ENCODE measurements at places on chromosomes 4 and X. TPM values are rescaled to one million over a fixed set of nuclear protein-coding genes. Genes with fewer than 3 reads are reported as not detected.

GRCh38 chr4:39341075-39341725 is 25.0 kb downstream of the RFC1 start:
- no peak for DNase-seq
- H3K4me3 ChIP-seq, result no peak overlapping the region
- H3K27ac ChIP-seq, result no peak overlapping the region
- H3K27me3 ChIP-seq, result no peaks in the 10 kb centered on the region

- H3K4me1 ChIP-seq, result peaks cover 26% of the 10 kb centered on the region
- no peaks in the 10 kb centered on the region for H3K36me3 ChIP-seq
- no peak overlapping the region for H3K4me3 ChIP-seq
- no peak overlapping the region for H3K27ac ChIP-seq
- no peak for DNase-seq
- no peaks in the 10 kb centered on the region for H3K27me3 ChIP-seq
Measured at GRCh38 chr4:124939908-124940307, 227.4 kb upstream of the ANKRD50 start.

- peak overlapping the region; percentile 68 for H3K27ac ChIP-seq
- no peak for DNase-seq
- no peaks in the 10 kb centered on the region for H3K36me3 ChIP-seq
- H3K4me3 ChIP-seq, result peak overlapping the region; percentile 65
Measured at GRCh38 chr4:174521800-174522182, 497 bp downstream of the HPGD start.

GRCh38 chrX:11341274-11342201 is 48.3 kb downstream of the AMELX start:
- H3K4me3 ChIP-seq, result no peak overlapping the region
- H3K36me3 ChIP-seq, result no peaks in the 10 kb centered on the region
- no peaks in the 10 kb centered on the region for H3K27me3 ChIP-seq
- H3K4me1 ChIP-seq, result no peaks in the 10 kb centered on the region

DNA sequence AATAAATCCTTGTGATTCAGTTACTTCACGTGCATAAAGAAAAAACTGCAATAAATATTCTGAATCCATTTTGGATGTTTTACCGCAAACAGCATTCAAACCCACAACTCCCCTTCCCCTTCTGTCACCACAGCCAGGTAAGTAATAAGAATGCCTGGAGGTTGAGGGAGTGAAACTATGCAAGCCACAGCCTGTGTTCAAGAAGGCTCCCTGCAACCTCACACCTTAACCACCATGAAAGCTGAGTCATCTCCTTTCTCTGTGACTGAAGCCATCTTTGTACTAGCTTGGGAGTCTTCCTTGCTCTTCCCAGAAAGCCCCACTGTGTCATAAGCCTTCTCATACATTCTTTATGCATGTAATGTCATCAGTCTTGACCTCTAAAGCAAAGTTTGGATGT is 297.0 kb upstream of the PUDP start:
- H3K27ac ChIP-seq, result no peak overlapping the region
- no peak overlapping the region for H3K4me3 ChIP-seq
- H3K36me3 ChIP-seq, result no peaks in the 10 kb centered on the region
- DNase-seq, result no peak
- H3K4me1 ChIP-seq, result no peaks in the 10 kb centered on the region
- H3K27me3 ChIP-seq, result no peaks in the 10 kb centered on the region

DNA sequence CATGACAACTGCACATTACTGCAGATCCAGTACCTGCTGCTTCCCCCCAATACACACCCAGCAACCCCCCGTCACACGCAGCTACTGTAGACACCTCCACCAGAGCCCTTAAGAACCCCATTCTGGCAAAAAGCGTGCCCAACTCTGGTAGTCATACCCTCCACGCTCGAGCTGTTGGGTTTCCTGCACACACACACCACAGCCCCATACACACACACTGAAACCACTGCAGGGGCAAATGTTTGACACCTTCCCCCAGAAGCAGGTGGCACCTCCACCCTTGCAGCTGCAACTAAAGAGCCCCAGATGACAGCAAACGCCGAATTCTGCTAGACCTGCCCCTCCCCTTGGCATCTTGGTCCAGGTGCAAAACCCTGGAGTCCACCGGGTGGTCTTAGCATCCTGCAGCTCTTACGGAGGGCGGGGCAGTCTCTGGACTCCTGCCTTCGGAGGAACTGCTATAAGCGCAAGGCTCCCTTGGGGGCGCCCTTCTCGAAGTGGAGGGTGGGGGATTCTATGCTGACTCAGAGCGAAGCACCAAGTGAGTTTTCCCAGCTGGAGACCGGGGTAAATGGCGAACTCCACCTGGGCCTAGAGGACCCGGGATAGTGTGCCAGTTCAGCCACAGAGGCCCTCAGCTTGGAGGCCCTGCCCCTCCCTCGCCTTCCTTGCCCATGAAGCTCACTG is 1.5 kb downstream of the FRMPD3 start:
- no peak for DNase-seq
- H3K4me1 ChIP-seq, result peaks cover 21% of the 10 kb centered on the region
- no peaks in the 10 kb centered on the region for H3K36me3 ChIP-seq
- no peak overlapping the region for H3K27ac ChIP-seq

DNA sequence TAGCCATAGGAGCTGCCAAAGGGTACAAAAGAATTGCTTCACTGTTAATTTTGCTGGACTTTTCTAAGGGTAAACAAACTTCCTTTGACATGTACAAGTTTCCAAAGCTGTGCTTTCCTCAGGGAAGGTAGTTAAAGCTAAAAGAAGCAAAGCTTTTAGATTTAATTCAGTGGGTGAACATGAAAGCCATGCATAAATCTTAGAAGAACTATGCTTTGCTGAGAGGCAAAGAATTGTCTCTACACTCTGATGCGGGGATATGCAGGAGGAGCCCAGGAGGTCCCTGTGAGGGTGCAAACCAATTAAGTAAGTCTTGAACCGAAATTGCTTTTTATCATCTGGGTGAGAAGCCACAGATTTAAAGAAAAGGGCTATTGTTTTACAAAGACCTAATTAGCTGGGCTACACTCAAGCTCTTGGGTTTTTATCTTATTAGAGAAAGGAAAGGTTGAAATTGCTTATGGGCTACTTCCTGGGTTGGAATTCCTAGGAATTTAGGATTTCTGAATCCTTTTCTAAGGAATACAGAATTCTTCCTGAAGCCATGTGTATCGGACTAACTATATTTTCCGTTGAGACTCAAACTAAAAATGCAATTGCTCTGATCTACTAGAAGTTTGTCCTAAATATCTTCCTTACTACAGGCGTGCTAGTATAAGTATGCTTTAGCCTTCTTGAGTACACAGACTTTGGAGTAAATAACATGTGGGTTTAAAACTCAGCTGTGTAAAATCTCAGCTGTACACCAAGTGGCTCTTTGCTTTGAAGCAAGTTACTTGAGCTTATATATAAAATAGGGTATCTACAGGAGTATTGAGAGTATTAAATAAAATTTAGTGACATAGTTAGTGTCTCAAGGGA is 188.4 kb upstream of the ANK2 start:
- no peaks in the 10 kb centered on the region for H3K36me3 ChIP-seq
- peaks cover 31% of the 10 kb centered on the region for H3K4me1 ChIP-seq
- no peak overlapping the region for H3K4me3 ChIP-seq

- no peaks in the 10 kb centered on the region for H3K36me3 ChIP-seq
- H3K27me3 ChIP-seq, result peaks cover 55% of the 10 kb centered on the region
- H3K4me3 ChIP-seq, result peak overlapping the region; percentile 52
- no peak for DNase-seq
- H3K27ac ChIP-seq, result no peak overlapping the region
Measured at GRCh38 chr4:5887011-5887360, 5.9 kb downstream of the CRMP1 start.

DNA sequence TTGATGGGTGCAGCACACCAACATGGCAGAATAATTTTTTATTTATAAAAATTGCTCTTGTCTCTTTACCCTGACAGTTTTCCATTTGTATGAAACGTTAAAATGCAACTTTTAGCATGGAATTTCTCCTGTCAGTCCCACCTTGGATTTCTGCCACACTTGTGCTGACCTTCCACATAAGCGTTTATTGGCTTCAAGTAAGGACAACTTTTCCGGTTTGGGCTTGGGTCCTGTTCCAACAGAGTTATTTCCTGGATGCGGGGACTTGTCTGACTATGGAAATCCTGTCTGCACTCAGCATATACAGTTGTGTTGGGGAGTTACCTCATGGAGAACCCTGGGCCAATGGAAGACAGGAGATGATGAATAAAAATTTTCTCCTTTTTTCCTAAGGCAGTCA is 294.7 kb downstream of the NAF1 start:
- no peaks in the 10 kb centered on the region for H3K36me3 ChIP-seq
- no peaks in the 10 kb centered on the region for H3K27me3 ChIP-seq
- no peak overlapping the region for H3K27ac ChIP-seq
- no peak overlapping the region for H3K4me3 ChIP-seq
- H3K4me1 ChIP-seq, result no peaks in the 10 kb centered on the region
- no peak for DNase-seq

- no peak overlapping the region for H3K4me3 ChIP-seq
- peaks cover 31% of the 10 kb centered on the region for H3K4me1 ChIP-seq
- H3K36me3 ChIP-seq, result no peaks in the 10 kb centered on the region
- peak; percentile 55 for DNase-seq
- no peaks in the 10 kb centered on the region for H3K27me3 ChIP-seq
Measured at GRCh38 chr4:48746608-48747362, 33.3 kb downstream of the FRYL start.

GRCh38 chrX:49656533-49656932 is 39.3 kb downstream of the PAGE1 start:
- H3K4me3 ChIP-seq, result no peak overlapping the region
- no peaks in the 10 kb centered on the region for H3K36me3 ChIP-seq
- H3K27me3 ChIP-seq, result no peaks in the 10 kb centered on the region
- no peak overlapping the region for H3K27ac ChIP-seq

GRCh38 chr4:74659576-74660411 is 134.5 kb downstream of the BTC start:
- no peaks in the 10 kb centered on the region for H3K36me3 ChIP-seq
- no peak for DNase-seq
- H3K4me3 ChIP-seq, result no peak overlapping the region
- no peaks in the 10 kb centered on the region for H3K27me3 ChIP-seq
- H3K4me1 ChIP-seq, result peaks cover 14% of the 10 kb centered on the region
- H3K27ac ChIP-seq, result no peak overlapping the region

DNA sequence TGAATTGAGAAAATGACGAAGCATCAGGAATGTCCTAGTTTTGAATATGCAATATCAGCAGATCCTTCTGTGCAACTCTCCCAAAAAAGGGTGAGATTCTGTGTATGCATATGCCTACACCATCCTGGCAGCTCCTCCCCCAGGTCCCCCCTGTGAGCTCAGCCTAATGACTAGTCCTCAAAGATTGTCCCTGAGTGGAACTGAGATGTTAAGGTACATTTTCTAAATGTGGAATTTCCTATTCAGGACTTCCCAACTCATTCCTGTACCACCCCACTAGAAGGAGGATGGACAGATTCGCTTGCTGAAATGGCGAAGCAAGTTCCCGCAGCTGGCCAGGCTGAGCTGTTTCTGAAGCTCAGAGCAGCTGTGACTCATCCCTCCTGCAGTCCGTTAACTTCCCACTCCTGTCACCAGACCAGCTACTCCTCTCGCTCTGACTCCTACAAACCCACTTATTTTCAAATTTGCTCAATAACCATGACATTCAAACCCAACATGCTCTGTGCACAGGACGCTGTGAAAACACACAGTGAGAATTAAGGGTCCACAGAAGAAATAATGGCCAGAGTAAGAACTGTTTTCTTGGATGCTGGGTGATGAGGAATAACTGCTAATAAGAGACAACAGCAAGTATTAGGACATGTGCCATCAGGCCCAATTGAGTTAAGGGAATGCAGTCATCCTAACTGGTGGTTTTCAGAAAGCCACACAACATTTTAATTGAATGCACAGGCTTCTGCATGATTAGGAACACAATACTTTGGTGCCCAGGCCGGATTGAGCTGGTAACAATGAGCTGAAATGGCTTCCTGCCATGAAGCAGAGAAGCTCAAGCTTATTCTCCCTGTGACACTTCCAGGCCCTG is 40.0 kb upstream of the IRF2 start:
- H3K36me3 ChIP-seq, result no peaks in the 10 kb centered on the region
- peak; percentile 93 for DNase-seq
- peaks cover 16% of the 10 kb centered on the region for H3K4me1 ChIP-seq
- peak overlapping the region; percentile 66 for H3K27ac ChIP-seq

DNA sequence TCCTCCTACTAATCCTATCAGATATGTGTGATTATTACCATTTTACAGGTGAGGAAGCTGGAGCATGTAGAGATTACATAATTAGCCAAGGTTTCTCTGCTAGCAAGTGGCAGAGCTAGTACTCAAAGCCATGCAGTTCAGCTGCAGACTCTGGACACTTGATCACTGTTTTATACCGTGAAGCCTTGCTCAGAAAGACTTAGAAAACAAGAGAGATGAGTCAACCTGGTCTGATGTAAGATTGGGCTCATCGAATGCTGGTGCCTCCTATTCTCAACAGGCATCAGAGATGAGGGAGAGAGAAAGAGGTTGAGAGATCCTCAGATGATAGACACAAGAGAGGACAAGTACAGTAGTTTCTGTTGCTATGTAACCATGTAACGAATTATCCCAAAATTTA is 19.0 kb upstream of the PDE5A start:
- H3K4me1 ChIP-seq, result peaks cover 32% of the 10 kb centered on the region
- no peak overlapping the region for H3K4me3 ChIP-seq

- no peaks in the 10 kb centered on the region for H3K4me1 ChIP-seq
- H3K27me3 ChIP-seq, result no peaks in the 10 kb centered on the region
- H3K36me3 ChIP-seq, result no peaks in the 10 kb centered on the region
- H3K4me3 ChIP-seq, result no peak overlapping the region
- no peak overlapping the region for H3K27ac ChIP-seq
Measured at GRCh38 chr4:176593943-176594342, 198.8 kb downstream of the VEGFC start.

- no peaks in the 10 kb centered on the region for H3K27me3 ChIP-seq
- DNase-seq, result peak; percentile 39
- no peak overlapping the region for H3K4me3 ChIP-seq
- H3K36me3 ChIP-seq, result no peaks in the 10 kb centered on the region
- peaks cover 94% of the 10 kb centered on the region for H3K4me1 ChIP-seq
- H3K27ac ChIP-seq, result peak overlapping the region; percentile 86
Measured at GRCh38 chr4:87038837-87039615, 104.2 kb downstream of the AFF1 start.

- H3K27me3 ChIP-seq, result no peaks in the 10 kb centered on the region
- peaks cover 7% of the 10 kb centered on the region for H3K36me3 ChIP-seq
- no peak overlapping the region for H3K27ac ChIP-seq
- H3K4me1 ChIP-seq, result no peaks in the 10 kb centered on the region
Measured at GRCh38 chrX:45743081-45743533, 542.4 kb upstream of the DIPK2B start.

Gene MAGEC2
- not detected for total RNA-seq

Gene CXCL3
- total RNA-seq, result 2.2 TPM

Gene ZNF711
- 0.83 TPM for total RNA-seq

Gene C1GALT1C1
- total RNA-seq, result 21.4 TPM

Gene NXF2B
- 0.42 TPM for total RNA-seq

Gene FBXL5
- total RNA-seq, result 67.8 TPM

Gene RASGEF1B
- 6.6 TPM for total RNA-seq

Gene TSPAN7
- total RNA-seq, result 11.6 TPM
